ENCODE measurements at places on chromosomes 3 and 15.
A peak's percentile ranks its signal among the peaks of the same experiment; 100 is the strongest.

DNA sequence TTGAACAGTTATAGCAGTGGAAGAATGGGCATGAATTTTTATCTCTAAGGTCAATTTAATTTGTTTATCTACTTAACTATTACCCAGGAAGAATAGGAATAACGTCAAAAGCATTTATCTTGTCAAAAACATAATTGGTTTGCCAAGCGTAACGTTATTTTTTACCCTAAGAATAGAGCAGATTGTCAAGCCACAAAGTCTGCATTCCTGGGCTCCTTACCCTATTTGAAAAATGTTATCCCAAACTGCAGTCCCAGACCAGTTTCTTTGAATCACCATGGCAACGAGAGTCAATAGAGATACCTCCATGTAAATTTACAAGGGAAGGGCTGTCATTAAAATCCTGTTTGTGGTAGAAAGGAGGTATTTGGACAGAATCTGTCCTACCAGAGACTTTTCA, 61.1 kb downstream of the CPNE4 start:
- no peak for DNase-seq

- DNase-seq, result no peak
Measured at GRCh38 chr3:172307141-172307560, 141.1 kb downstream of the GHSR start.

DNA sequence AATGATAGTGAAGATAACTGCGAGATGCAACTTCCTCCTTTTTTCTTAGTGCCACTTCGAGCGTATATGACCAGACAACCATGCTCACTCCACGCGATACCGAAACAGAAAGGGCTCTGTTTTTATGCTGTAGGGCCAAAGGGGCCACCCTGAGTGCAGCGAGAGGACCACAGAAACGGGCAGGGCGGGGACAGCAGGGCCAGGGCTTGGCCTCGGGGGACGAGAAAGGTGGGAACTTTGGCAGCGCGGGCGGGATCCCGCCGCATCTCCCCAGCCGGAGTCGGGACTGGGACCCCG, 483 bp downstream of the VPS13C start:
- peak; percentile 24 for DNase-seq

DNA sequence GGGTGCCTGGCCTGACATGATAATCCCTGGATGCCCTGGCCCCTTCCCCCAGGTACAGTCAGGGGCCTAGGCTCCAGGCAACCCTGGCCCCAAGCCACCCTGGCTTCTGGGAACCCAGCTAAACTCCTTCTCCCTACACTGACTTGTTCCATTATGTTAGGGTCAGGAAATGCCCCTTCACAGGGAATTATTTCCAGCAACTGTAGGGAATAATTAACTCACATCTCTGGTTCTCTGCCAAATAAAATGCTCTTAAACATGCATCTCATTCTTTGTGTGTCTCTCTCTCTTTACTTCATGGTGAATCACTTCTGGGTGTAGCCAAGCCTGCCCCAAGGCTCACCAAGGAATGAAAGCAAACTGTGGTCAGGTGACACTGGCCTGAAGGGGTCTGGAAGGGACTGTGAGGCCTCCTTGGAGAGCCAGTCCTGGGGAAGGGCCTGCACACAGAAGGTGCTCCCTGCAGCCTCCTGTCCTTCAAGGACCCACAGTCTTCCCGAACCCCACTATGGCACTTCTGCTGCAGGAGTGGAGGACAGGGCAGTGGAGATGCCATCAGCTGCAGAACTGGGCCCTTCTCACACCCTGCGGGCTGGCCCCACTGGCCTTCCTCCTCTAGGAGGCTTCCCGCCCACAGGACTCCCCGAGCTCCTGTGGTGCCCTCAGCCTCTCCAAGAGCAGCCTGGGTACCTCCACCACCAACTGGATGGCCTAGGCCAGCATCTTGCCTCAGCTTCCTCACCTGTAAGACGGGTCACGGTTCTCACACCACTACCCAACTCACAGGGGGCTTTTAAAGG, 17.6 kb downstream of the TKT start:
- no peak for DNase-seq

DNA sequence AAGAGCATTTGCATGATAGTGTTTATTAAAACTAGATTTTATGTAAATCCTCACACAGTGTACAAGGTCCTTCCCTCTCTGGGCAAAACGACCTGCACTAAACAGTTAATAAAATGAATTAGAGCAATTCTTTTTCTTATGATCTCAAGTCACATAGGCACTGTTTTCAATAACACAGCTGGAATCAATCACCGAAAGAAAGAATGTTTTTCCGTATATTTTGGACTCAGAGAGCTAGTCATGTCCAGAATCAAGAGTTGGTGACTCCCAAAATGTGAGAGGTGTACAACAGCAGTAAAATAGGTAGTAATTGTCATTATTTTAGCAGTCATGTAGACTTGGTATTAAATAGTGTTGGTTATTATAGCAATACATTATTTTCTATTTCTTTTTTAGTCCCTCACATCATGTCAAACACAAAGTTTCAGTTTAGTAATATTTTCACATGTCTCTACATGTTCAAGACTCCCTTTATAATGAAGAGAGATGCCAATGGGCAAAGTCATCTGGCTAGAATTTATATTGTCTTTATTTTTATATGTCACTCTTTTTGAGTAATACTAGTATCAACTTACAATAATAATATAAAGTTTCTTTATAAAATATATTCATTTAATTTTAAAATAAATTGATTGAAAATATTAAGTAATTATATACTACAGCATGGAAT, 448.6 kb upstream of the CDIN1 start:
- no peak for DNase-seq

DNA sequence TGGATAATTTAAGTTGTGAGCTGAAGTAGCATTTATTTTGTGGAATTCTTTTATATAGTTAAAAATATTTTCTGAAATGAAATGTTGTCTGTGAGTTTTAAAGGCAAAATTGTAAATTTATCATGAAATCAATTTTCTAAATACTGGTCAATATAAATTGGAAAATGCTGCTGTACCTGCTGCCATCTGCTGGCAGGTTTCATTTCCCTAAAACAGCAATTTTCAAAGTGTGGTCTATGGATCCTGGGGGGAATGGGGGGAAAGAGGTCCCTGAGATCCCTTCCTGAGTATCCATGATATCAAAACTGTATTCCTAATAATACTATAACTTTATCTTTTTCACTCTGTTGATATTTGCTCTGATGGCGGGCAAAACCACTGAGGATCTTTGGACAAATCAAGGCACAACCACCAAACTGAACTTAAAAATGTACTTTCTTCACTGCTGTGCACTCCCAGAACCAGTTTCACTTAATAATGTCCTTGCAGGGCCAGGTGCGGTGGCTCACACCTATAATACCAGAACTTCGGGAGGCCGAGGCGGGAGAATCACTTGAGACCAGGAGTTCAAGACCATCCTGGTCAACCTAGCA, 17.2 kb upstream of the CCR4 start:
- no peak for DNase-seq

DNA sequence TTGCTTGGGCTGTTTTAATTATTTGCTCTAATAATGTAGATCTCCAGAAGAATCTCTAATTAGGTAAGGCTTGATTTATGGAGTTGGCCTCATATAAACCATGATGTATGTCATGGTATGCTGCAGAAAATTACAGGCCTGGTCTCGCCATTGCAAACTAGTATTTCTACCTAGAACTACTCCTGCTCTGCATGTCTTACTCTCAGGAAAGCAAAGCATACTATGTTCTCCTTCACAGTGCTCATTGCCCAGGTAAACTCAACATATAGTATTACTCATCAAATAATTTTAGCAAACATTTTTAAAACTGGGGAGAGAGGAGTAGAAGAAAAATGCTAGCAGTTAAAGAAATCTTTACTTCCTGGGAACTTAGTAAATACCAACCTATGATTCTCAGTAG, 90.7 kb downstream of the FILIP1L start:
- DNase-seq, result no peak

- DNase-seq, result no peak
Measured at GRCh38 chr15:59394166-59394661, 21.5 kb upstream of the MYO1E start.

GRCh38 chr15:59904450-59905135, 99.5 kb upstream of the FOXB1 start:
- DNase-seq, result no peak

GRCh38 chr15:90059208-90059985, 42.9 kb downstream of the IDH2 start:
- DNase-seq, result peak; percentile 46

DNA sequence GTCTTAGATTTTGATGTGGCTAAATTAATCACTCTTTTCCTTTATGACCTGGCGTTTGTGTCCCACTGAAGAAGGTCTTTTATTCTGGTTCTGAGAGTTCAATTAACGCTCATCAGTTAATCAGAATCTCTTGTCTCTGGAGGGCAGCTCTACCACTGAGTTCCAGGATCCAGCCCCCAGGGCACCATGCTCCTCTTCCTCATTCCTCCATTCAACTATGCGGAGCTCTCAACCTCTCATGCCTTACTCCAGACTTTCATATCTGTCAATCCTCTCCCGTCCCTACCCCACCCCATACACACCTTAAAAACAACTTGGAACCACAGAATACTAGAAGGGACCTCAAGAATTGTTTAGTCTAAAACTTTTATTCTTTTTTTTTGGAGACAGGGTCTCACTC, 4.8 kb upstream of the ABHD5 start:
- no peak for DNase-seq

- peak; percentile 20 for DNase-seq
Measured at GRCh38 chr3:63967675-63968611, 55.4 kb downstream of the PSMD6 start.

DNA sequence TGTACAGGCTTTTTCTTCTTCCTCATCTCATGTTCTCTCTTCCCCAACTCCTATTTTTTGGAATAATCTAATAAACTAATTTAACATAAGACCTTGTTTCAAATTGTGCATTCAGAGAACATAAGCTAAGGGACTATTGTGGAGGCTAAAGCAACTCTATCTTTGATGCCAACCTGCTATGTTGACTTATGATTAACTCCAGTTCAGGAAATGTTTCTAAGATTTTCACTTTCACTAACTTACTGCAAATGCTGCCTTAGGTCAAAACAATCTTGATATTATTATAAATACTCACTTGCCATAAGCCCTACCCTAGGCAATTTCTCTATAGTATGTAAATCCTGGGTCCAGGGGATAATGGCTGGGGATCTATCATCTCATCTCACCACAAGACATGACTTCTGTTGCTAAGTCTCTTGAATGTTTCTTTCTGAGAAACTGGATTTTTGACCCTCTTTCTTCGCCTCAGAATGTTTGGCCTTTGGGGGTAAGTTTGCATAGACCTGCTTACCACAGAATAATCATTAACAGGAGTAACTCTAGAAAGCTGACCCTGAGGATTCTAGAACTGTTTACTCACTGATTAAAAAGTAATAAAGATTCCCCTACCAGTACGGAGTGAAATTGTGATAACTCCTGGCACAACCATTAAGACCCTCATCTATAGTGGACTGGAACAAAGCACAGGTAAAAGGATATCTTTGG, 768.1 kb downstream of the GBE1 start:
- DNase-seq, result no peak

GRCh38 chr15:71747128-71748083, 62.9 kb upstream of the NR2E3 start:
- DNase-seq, result no peak

GRCh38 chr15:43469867-43470266, 23.1 kb downstream of the TP53BP1 start:
- DNase-seq, result no peak

DNA sequence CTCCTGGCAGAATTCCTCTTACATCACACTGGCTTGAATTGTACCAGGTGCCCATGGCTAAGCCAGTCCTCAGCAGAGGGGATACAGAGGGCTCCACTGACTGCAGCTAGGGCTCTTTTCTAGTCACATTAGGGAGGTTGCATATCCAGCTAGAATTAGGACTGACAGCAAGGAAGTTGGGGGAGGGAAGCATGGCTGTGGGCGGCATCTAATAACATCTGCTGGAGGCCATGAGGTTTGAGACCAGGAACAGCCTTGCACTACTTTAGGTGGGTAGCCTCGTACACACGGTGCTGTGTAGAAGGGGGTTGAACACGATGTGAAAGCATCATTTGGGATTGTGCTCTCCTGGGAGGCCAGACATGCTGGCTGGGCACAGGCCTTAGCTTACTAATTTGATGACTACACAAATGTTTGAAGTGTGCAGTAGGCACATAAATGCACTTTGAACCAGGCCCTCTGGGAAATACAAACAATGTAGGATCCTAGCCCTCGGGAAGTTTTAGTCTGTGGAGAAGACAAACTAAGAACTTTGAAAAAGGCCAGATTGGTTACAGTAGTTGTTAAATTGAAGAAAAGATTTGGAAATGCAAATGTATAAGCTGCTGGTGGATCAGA, 30.2 kb downstream of the CHCHD6 start:
- DNase-seq, result no peak

DNA sequence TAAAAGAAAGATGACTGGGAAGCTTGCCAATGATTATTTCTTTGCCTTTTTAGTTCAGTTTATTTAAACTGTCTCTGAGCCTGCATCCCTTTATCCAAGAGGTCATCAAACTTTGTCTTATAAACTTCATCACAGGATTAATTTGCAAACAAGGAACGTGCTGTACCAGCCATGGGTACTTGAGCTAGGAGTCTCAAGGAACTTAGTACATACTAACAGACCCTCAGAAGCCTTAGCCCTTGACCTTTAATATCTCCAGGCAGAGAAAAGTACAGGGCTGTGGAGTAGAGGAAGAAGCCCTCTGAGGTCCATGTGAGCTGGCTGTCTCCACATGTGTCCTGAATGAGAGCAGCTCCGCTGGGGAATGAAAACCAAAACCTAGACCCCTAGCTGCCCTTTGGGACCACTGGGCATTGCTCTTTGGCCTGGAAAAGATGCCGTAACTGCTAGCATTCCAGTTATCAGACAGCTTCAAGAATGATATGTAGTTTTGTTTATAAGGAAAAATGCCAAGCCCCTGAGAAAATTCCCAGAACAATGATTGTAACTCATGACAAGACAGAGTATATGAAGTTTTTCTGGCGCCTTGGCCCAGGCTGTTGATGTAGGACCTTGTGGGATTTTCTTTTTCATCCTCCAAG, 92.1 kb downstream of the ASB7 start:
- DNase-seq, result no peak

DNA sequence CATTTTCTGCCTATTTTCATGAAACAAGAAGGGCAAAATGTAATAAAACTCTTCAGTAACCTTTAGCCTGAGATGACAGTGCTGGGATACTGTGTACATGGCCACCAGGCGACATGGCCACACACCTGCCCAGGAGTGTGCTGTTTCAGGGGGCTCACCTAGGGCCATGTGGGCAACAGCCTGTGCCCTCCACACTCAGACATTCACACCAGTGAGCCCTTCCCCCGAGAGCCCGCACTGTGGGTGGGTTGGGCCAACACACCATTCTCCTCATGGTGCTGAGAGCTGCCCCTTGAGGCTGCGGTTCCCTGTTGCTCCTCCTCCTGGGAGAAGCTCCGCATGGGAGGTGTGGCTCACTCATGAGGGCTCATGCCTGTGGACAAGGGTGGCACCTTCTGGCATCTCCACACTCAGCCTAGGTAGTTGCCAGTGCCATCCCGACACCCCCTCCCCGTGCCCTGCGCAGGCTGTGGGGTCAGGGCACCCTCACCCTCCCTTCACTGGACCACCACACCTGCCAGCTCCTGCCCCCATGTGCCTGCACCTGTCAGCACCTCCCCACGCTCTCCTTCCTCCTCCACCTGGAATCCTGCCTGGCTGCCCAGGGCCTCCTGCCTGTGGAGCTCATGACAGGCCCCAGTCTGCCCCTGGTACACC, 19.7 kb downstream of the OCA2 start:
- no peak for DNase-seq
